ENCODE measurements at places on chromosomes 3 and 15. TPM values are rescaled to one million over a fixed set of nuclear protein-coding genes. Genes with fewer than 3 reads are reported as not detected.

THRB gene
- total RNA-seq, result 7.4 TPM

SCAP gene
- 67.7 TPM for total RNA-seq

FAM81A gene
- 0.33 TPM for total RNA-seq

IGF2BP2 gene
- 26.2 TPM for total RNA-seq

BCL2A1 gene
- total RNA-seq, result 5.9 TPM

CYP1A2 gene
- not detected for total RNA-seq

OR5K2 gene
- not detected for total RNA-seq

GOLGA8J gene
- not detected for total RNA-seq

GRCh38 chr15:92025706-92026270 lies 172.3 kb downstream of the SLCO3A1 start:
- H3K27me3 ChIP-seq, result no peaks in the 10 kb centered on the region
- H3K4me1 ChIP-seq, result no peaks in the 10 kb centered on the region
- no peak for DNase-seq

DNA sequence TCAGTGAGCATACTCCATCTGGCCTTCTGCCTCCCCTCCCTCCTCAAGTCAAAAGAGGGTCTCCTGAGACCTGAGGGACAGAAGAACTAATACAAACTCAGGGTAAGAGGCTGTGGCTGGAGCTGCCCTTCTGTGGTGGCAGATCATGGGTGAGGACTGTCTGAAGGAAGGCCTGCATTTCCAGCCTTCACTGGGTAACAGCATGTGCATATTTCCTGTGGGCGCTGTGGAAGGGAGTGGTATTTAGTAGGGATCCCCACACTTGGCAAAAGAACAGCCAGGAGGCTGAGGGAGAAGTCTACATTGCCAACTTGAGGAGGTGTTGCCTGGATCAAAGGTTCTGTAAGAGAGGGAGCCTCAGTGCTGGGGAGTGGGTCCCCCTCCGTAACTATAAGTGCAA lies 10.1 kb upstream of the ESYT3 start:
- no peak for DNase-seq
- no peaks in the 10 kb centered on the region for H3K4me1 ChIP-seq
- H3K27me3 ChIP-seq, result peaks cover 2% of the 10 kb centered on the region
- no peak overlapping the region for H3K27ac ChIP-seq
- H3K36me3 ChIP-seq, result no peaks in the 10 kb centered on the region
- no peak overlapping the region for H3K4me3 ChIP-seq

DNA sequence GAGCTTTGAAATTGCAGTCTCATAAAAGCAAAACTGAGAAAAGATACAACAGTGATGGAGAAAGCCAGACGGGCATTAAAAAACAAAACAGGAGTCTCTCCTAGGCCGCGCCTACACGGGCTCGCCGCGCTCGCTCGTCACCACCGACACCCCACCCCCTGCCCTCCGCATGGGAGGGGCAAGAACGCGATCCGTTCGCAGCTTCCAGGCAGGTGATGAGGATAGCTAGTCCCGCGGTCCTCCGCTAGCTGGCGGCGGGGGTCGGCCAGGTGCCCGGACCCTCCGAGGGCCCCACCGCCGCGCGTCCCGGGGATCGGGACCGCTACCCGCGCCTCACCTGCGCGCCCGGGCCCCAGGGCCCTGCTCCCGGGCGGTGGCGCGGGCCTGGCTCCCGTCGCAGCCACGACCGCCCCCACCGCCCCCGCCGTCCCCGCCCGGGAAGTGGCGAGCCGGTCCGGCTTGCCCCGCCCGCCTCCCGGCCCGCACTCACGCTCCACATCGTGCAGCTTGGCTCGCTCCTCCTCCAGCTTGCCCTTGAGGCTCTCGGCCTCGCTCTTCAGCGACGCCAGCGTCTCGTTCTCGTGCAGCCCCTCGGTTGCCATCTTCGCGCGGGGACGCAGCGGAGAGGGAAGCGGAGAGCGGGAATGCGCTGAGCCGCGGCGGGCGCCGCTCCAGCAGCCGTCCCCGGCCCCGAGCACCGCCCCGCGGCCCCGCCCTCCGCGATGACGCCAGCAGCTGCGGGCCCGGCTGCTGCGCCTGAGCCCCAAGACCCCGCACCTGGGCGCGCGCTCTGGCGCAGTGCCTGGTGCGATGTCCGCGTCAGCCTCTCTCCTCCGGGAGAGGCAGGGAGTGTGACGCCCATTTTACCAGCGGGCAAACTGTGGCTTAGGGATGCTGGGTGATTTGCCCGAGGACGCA lies 11.7 kb downstream of the GNB5 start:
- H3K27me3 ChIP-seq, result no peaks in the 10 kb centered on the region
- H3K36me3 ChIP-seq, result no peaks in the 10 kb centered on the region
- H3K27ac ChIP-seq, result peak overlapping the region; percentile 82
- peaks cover 6% of the 10 kb centered on the region for H3K4me1 ChIP-seq
- peak overlapping the region; percentile 57 for H3K4me3 ChIP-seq

GRCh38 chr3:129295286-129295685 lies 16.6 kb downstream of the HMCES start:
- H3K36me3 ChIP-seq, result peaks cover 2% of the 10 kb centered on the region
- H3K27me3 ChIP-seq, result no peaks in the 10 kb centered on the region
- DNase-seq, result no peak
- H3K27ac ChIP-seq, result no peak overlapping the region
- H3K4me1 ChIP-seq, result no peaks in the 10 kb centered on the region

DNA sequence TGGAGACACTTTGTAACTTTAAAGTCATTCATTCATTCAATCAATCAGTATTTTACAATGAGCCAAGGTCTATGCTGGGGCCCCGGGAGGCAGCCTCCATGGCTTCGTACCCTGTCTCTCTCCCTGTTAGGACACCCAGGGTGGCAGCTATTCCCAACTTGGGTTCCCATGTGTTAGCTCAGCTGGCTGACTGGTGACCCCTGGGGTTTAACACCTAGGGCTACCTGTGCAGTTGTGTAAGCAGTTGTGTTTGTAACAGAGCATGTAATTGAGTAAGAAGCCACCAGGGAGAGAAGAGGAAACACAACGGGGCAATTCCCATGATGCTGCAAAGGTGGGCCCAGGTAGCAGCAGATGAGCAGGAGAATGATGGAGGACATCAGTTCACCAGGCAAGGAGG lies 132.4 kb downstream of the ADAMTS9 start:
- no peaks in the 10 kb centered on the region for H3K27me3 ChIP-seq
- H3K27ac ChIP-seq, result no peak overlapping the region
- no peak overlapping the region for H3K4me3 ChIP-seq
- no peak for DNase-seq
- H3K4me1 ChIP-seq, result no peaks in the 10 kb centered on the region

DNA sequence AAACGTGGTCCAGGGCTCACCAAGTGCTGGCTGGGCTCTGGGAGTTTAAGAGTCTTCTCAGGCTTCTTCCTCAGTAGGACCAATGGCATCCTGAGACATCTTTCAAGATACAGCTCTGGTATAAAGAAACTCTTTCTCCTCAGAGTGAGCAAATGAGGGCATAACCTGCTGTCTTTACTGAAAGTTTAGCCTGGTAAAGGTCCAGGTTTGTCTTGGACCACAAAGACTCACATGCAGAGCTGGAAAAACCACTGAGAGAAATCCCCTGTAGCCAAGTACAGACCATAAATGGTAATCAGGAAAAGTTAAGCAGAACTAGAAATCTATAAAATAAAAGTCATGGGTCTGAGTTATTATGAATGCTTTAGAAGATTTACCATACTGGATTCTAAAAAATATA lies 23.1 kb downstream of the CD47 start:
- no peak for DNase-seq
- peaks cover 3% of the 10 kb centered on the region for H3K36me3 ChIP-seq
- H3K27me3 ChIP-seq, result no peaks in the 10 kb centered on the region

DNA sequence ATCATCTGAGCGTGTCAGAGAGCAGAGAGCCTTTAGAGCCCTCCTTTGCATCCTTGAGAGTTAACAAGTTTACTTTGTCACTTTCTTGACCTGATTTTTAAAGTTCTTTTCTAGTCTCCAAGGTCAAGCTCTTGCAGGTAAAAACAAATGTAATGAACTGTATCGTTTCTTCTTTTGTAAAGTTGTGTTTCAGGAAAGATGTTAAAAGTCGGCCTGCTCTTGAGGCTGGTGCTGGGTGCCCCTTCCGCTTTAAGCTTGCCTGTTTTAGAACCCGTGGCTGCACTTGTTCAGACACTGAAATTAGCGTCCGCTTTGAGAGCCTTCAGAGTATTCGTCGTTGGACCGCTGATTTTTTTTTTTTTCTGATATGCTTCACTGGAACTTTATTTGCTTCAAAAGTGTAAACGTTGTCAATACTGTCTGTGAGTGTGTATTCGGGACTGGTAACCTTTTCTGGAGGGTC lies 52.6 kb upstream of the ULK4 start:
- H3K27ac ChIP-seq, result peak overlapping the region; percentile 65
- H3K4me1 ChIP-seq, result peaks cover 7% of the 10 kb centered on the region
- H3K36me3 ChIP-seq, result no peaks in the 10 kb centered on the region
- H3K4me3 ChIP-seq, result peak overlapping the region; percentile 57

- DNase-seq, result no peak
- H3K4me1 ChIP-seq, result no peaks in the 10 kb centered on the region
- no peak overlapping the region for H3K27ac ChIP-seq
- no peak overlapping the region for H3K4me3 ChIP-seq
These were observed 400.0 kb downstream of the LSAMP start for GRCh38 chr3:116045314-116045713.

DNA sequence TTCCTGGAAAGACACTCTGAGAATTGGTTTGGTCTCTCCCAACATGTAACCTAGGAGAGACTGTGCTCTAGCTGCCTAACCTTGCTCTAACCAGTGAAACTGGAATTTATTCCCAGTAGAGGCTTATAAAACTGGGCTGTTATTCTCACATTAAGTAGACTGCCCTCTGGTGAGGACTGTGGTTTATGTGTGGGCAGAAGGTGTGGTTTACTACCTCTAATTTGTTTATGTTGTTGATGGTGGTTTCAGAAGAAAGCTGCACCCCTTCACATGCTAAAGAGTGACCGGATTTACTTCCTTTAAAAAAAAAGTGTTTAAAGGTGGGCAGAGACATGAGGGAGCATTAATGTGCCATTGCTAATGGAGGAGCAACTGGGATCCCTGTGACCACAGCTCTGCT lies 273.2 kb downstream of the MECOM start:
- no peak overlapping the region for H3K27ac ChIP-seq
- peak; percentile 22 for DNase-seq
- H3K27me3 ChIP-seq, result no peaks in the 10 kb centered on the region

GRCh38 chr15:74895830-74896229 lies 6.0 kb downstream of the MPI start:
- no peak overlapping the region for H3K4me3 ChIP-seq
- DNase-seq, result no peak
- no peaks in the 10 kb centered on the region for H3K27me3 ChIP-seq
- H3K36me3 ChIP-seq, result peaks cover 28% of the 10 kb centered on the region
- H3K4me1 ChIP-seq, result no peaks in the 10 kb centered on the region

GRCh38 chr3:38616111-38616510 lies 33.4 kb downstream of the SCN5A start:
- no peaks in the 10 kb centered on the region for H3K4me1 ChIP-seq
- H3K27me3 ChIP-seq, result no peaks in the 10 kb centered on the region
- H3K4me3 ChIP-seq, result no peak overlapping the region
- no peak for DNase-seq

GRCh38 chr3:179000144-179000543 lies 71.5 kb downstream of the ZMAT3 start:
- no peaks in the 10 kb centered on the region for H3K27me3 ChIP-seq
- DNase-seq, result peak; percentile 61
- H3K4me3 ChIP-seq, result no peak overlapping the region
- no peaks in the 10 kb centered on the region for H3K36me3 ChIP-seq
- no peaks in the 10 kb centered on the region for H3K4me1 ChIP-seq

- DNase-seq, result no peak
- no peaks in the 10 kb centered on the region for H3K4me1 ChIP-seq
- H3K27ac ChIP-seq, result no peak overlapping the region
- H3K27me3 ChIP-seq, result peaks cover 21% of the 10 kb centered on the region
These were observed 8.8 kb upstream of the TOPBP1 start for GRCh38 chr3:133670525-133670995.

GRCh38 chr3:8790529-8790928 lies 21.1 kb upstream of the OXTR start:
- no peaks in the 10 kb centered on the region for H3K27me3 ChIP-seq
- no peak overlapping the region for H3K4me3 ChIP-seq
- H3K27ac ChIP-seq, result no peak overlapping the region
- no peak for DNase-seq

- no peaks in the 10 kb centered on the region for H3K27me3 ChIP-seq
- H3K36me3 ChIP-seq, result no peaks in the 10 kb centered on the region
- DNase-seq, result no peak
- no peak overlapping the region for H3K4me3 ChIP-seq
- H3K4me1 ChIP-seq, result no peaks in the 10 kb centered on the region
These were observed 139.7 kb upstream of the BNIP2 start for GRCh38 chr15:59828861-59829260.

DNA sequence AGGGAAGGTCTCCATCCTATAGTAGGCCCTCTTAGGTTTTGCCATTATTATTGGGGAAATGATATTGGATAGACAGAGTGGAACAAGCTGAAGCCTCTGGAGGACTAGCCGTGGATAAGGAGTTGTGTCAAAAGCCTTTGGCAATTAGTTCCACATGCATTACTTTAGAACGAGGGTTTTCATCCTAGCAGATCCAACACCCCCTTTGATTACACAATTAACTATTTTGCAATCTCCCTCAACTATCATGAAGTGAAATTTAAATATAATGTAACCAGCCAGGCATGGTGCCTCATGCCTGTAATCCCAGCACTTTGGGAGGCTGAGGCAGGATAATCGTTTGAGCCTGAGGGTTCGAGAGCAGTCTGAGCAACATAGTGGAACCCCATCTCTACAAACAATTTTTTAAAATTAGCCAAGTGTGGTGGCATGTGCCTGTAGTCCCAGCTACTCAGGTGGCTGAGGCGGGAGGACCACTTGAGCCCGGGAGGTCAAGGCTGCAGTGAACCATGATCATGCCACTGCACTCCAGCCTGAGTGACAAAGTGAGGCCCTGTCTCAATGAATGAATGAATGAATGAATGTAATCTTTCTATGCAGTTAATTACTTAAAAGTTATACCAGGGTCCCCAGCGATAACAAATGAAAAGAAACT lies 56.8 kb downstream of the PXYLP1 start:
- no peaks in the 10 kb centered on the region for H3K36me3 ChIP-seq
- H3K27ac ChIP-seq, result no peak overlapping the region
- no peaks in the 10 kb centered on the region for H3K4me1 ChIP-seq
- no peak overlapping the region for H3K4me3 ChIP-seq
- no peak for DNase-seq

DNA sequence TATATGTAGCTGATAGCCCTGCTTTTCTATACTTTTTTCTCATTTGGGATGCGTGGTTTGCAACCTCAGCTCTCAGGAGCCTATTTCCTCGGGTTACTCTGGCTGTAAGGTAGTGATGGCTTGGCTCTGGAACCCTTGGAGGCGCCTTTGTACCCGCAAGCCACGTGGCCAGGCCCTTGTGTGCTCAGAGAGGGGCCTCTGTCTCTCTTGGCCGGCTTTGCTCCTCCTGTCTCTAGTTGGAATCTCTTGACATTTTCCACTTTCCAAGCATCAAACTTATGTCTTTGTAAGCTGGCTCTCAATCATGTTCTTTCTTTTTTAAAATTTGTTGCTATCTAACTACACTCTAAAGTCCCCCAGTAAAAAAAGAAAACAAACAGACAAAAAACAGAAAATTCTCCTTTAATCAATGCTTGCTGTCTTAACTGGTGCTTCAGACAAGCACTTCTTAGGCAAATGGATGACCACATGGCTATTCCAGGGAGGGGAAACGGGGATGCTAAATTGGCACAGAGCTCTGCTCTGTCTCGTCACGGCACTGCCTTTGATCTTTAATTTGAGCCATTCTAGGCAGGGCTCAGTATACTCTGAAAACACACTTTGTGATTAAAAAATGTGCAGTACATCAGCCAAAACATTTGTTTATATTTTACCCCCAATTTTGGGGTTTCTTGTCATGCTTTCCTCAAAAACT lies 180.4 kb upstream of the NR2E3 start:
- H3K4me3 ChIP-seq, result no peak overlapping the region
- DNase-seq, result peak; percentile 22
- H3K36me3 ChIP-seq, result no peaks in the 10 kb centered on the region

Measured in fibroblast of lung (primary cell).